ENCODE measurements at places on chromosomes 1 and 21. TPM values are rescaled to one million over a fixed set of nuclear protein-coding genes. Genes with fewer than 3 reads are reported as not detected.

Gene CFAP141
- total RNA-seq: not detected

- no peak for DNase-seq
- H3K4me1 ChIP-seq: no peaks in the 10 kb centered on the region
- no peak overlapping the region for H3K4me3 ChIP-seq
- H3K27ac ChIP-seq: no peak overlapping the region
Measured at GRCh38 chr1:214418391-214418790, 133.0 kb downstream of the PTPN14 start.

- H3K4me1 ChIP-seq: no peaks in the 10 kb centered on the region
- H3K36me3 ChIP-seq: no peaks in the 10 kb centered on the region
- H3K27me3 ChIP-seq: peaks cover 2% of the 10 kb centered on the region
- H3K27ac ChIP-seq: no peak overlapping the region
- no peak for DNase-seq
Measured at GRCh38 chr1:170596701-170597100, 64.7 kb downstream of the GORAB start.

- no peaks in the 10 kb centered on the region for H3K36me3 ChIP-seq
- peak; percentile 14 for DNase-seq
- no peaks in the 10 kb centered on the region for H3K4me1 ChIP-seq
- H3K27ac ChIP-seq: peak overlapping the region; percentile 25
Measured at GRCh38 chr1:147700042-147701006, 30.0 kb upstream of the ACP6 start.

Gene NUDT17
- total RNA-seq: 7.6 TPM

Gene MARK1
- total RNA-seq: not detected
